NCI-H526 (cell line): ENCODE measurements at places on chromosomes 2 and 18.
A peak's percentile ranks its signal among the peaks of the same experiment; 100 is the strongest.

DNA sequence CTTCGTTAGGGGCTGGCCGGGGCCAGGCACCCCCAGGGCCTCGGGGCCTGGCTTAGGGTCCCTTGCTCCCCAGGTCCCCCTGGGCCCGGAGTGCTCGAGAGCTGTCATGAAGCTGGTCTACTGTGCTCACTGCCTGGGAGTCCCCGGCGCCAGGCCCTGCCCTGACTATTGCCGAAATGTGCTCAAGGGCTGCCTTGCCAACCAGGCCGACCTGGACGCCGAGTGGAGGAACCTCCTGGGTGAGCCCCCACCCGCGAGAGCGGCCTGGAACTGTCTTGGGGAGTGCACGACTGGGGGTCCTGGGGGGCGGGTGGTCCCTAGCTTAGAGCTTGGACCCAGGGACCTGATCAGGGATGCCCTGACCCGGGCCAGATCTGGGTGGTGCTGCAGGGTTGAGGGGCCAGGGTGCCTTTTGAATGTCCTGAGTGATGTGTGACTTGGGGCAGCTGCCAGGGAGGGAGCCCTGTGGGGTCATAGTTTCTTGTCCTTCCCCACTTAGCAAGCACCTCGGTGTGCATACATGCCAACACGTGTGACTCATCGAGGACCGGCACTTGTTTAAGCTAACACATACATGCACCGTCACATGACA lies 27.9 kb downstream of the GPC1 start:
- DNase-seq, result no peak

GRCh38 chr2:208937521-208937920 lies 486.3 kb upstream of the MAP2 start:
- no peak for DNase-seq

DNA sequence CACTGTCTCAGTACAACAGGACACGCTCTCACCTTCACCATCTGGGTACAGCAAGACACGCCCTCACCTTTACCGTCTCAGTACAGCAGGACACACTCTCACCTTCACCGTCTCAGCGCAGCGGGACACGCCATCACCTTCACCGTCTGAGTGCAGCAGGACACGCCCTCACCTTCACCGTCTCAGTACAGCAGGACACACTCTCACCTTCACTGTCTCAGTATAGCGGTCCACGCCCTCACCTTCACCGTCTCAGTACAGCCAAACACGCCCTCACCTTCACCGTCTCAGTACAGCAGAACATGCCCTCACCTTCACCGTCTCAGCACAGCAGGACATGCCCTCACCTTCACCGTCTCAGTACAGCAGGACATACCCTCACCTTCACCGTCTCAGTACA lies 109.9 kb upstream of the CTDP1 start:
- no peak for DNase-seq

- no peak for DNase-seq
These were observed 32.9 kb downstream of the INO80C start for GRCh38 chr18:35464831-35465279.

- no peak for DNase-seq
These were observed 14.3 kb downstream of the KCNH7 start for GRCh38 chr2:162824304-162824703.

- no peak for DNase-seq
These were observed 29.0 kb upstream of the TAF1B start for GRCh38 chr2:9814129-9814868.

DNA sequence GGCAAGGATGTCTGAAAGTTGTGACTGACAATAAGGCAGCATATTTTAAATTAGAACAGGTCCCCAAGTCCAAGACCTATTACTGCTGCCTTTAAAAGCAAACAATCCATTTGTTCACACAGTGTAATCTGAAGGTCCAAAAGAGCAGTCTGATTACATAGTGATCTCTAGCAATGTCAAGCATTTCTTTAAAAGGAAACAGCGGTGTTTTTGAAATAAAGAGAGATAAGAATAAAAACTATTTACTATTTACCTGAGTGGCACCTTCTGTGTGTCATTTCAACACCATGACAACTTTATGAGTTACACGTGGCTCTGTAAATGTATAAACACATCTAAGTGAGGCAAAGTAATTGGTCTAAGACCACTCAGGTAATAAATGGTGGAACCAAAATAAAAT lies 1009.9 kb upstream of the CNTNAP5 start:
- no peak for DNase-seq

DNA sequence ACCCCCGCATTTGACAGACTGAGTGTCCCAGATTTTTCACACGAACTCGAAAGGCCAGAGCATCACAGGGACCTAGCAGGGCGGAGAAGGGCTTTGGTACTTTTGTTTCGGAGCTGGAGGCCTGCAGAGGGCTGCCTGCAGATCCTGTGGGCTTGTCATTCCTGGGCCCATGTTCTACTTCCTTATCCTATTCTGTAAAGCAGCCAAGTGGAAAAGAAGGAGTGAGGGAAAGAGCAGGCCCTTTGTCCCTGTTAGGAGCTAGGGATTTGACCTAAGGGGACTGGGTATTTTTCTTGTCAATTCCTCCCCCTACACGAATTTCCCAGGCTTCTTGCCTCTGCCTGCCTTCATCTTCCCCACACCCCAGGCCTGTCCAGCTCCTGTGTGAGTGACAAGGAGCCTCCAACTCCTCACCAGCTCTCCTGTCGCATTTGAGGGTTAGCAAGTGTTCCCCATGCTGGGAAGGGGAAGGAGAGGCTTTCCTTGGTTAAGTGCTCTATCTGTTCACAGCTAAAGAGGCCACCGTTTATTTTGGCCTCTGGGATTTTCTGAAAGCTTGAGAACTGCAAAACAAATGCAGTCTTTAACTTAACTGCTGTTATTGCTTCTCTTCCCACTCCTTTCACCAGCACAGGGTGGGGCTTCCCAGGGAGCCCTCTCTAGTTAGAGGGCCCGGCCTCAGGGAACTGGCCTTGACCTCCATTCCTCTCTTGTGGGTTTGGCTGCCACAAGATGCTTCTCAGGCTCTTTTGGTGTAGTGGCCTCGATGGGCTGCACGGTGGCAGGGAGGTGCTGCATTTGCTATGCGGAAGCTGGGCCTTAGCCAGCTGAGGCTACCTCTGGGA lies 61.2 kb downstream of the SGPP2 start:
- no peak for DNase-seq

DNA sequence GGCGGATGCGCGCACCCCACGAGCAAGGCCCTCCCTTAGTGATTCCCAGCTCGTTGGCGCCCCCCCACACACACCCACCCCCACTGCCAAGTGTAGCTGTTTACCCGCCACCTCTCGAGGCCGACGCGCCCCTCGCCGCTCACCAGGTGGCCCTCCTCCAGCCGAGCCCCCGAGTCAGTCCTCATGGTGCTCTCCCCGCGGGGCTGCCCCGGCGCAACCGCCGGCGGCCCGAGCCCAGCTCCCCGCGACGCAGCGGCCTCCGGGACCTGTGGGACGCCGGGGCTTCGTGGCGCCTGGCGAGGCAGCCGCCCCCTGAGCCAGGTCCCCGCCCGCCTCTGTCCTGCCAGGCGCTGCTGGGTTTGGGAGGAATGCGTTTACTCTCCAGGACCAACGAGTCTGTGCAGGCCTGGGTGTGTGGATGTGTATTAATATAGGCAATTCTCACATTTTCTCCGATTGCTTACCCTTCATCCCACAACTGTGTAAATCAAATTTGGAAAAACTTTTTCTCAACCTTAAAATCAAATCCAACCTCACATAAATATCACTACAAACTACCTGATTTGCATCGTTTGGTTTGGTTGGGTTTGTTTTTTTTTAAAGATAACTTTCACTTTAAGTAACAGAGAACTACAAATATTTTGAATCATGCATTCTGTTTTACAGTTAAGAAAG lies at the start of gene TMEM237:
Gene TMEM237, minus strand, starts transcription at position 288 of the 675 bp plus-strand sequence. Its CDS starts 103 bp downstream, at position 185.
- no peak for DNase-seq

- no peak for DNase-seq
These were observed 59.6 kb downstream of the GALNT14 start for GRCh38 chr2:31078579-31079105.

GRCh38 chr2:156405586-156405985 lies 30.6 kb upstream of the GPD2 start:
- DNase-seq, result no peak

DNA sequence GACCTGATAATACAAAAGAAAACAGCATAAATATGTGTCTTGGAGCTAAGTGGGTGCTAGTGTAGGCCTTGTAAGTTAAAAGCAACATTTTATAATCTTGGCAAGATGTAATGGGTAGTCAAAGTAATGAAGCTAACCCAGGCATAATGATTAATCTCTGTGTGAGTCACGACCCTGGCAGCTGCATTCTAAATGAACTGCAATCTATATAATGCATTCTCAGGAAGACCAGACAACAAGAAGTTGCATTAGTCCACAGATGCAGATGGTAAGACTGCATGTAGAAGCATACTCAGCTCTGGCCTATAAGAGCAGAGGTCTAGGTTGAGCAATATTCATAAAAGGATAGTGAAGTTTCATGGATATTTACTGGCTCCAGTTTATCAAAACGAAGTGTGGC lies 85.6 kb upstream of the ETAA1 start:
- DNase-seq, result no peak

DNA sequence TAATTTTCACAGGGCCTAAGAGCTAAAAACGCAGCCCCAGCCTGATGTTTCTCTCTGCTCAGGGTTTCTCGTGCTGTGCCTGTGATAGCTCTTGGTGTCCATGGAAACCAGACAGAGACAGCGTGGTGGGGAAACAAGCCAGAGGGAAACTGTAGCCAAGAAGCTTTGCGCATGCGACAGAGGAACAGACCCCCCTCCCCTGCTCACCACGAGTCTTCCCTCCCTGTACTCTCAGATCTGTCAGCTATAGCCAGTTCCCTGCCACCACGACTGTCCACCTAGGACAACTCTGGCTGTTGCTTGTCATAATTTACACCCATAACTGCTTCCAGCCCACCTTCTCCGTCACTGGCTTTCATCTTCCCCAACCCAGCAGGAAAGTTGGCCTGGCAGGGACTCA lies 13.2 kb upstream of the DNAJC27 start:
- DNase-seq, result peak; percentile 23

GRCh38 chr2:151886241-151886640 lies 58.0 kb upstream of the ARL5A start:
- DNase-seq, result no peak

DNA sequence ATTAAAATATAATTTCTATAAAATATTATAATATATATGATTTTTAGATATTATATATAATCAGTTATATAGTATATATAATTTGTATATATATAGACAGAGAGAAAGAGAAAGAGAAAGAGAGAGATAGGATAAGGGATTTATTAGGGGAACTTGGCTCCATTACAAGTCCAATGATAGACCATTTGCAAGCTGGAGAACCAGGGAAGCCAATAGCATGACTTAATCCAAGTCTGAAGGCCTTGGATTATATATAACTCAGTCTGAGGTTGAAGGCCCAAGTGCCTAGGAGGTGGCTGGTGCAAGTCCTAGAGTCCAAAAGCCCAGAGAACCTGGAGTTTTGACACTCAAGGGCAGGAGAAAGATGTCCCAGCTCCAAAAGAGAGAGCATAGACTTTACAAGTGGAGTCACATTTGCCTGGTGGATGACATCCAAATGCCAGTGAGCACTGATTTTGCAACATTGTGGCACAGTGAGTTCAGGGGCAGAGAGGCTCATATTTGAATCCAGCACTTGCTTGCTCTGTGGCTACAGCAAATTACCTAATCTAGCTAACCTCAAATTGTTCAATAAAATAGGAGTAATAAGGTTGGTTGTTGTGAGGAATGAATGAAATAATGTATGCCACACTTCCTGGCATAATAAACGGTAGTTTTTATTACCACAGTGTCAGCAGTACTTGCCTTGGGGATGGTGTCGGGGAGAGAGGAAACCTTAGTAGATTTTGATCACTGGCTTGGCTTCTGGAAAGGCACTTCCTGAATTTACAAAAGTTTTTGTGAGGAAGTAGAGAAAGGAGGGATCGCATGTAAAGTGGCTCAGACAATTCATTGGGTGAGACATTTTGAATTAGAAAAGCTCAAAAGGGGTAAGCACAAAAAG lies 69.6 kb upstream of the CD28 start:
- DNase-seq, result no peak

DNA sequence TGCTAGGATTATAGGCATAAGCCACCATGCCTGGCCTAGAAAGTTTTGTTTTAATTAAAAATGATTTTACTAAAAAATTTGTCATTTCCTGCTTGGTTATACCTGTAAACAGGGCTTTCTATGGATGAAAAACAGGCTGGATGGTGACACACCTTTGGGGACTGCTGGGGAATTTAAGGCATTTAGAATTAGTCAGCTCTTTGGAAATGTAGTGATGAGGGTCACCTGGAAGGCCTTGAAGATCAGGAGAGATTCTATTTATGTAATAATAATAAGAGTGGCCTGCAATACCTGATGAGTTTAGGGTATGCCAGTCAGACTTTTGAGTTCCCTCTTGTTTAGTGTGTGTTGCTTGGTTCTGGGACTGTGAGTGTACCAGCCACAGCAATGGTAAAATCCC lies 51.1 kb downstream of the RALBP1 start:
- no peak for DNase-seq

DNA sequence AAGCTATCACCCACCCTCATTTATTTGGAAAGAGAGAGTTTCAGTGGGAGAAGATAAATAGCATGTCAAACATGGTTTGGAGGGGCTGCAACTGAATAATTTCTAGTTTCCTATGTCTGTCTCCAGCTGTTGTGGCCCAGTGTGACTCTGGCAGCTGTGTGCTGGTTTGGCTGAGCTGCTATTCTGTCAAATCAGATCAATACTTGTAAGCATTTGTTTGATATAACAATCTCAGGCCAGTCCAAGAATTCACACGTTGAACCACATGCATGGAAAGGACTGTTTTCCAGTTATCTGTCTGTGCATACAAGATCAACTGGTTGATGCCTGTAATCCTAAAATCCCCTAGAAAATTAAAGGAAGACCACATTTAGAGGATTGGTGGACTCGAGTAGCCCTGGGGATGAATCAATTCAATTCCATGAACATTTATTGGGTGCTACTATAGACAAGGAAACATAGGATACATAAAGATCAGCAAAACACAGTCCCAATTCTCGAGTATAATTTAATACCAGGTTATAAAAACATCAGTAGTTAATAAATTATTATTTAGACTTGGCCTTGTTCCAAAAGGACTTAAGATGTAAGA lies 209.0 kb upstream of the PARD3B start:
- no peak for DNase-seq

DNA sequence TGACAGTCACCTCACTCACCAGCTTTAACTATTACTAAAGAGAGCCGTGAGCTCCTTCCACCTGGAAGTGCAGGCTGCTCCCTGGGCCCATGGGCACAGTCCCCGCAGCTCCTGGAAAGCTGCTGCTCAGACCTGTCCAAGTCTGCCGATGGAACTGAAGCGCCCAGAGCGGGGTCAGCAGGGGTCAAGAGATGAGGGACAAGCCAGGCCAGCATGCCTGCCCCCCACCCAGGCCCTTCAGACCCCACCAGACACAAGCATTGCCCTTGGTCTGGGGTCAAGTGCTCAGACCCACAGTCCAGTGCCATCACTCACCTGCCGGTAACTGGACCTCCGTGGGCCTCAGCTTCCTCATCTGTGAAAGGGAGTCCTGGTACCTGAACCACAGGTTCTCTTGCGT lies 59.9 kb downstream of the BIN1 start:
- DNase-seq, result no peak
